Hepatic stellate cell (primary cell): ENCODE measurements at places on chromosomes 6 and 20.

GRCh38 chr20:55515832-55516231, 489.5 kb downstream of the CBLN4 start:
- DNase-seq: no peak

DNA sequence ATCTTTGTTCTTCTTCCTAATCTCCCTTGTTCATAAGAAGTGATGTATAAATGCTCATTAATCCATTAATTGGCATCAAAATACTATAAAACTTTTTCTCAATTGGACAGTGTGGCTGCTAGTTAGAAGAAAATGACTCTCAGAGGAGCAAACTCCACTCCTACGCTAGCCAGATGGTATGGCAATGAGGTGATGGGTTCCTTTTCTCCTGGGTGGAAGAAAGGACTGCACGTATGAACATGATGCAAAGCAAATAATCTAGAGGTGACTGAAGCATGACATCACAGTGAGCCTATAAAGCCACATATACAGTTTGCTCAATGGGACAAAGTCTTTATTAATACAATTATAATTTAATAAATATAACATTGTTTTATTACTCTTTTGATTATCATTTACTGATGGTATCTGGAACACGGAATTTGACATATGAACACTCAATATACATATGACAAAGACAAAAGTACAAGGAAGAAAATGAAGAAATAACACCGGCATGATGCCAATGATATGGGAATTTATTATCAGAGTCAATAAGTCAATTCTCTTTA, 46.4 kb upstream of the FAM83B start:
- DNase-seq: no peak

DNA sequence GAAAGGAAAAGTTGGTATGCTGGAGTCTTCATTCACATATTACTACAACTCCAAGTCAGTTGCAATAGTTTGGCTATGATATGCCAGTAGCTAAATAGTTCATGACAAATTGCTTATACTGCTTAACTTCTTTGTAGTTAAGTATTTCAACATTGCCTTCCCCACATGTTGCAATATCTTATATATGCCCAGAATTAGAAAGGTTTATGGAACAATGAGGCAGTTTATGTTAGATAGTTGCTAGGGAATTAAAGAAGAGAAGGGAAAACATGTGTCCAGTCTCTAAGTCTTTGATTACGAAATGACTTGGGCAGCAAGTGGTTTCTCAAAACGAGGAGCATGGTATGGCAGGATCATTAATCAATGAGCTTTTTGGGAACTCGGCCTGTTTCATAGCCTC, 145.8 kb downstream of the PLCB4 start:
- no peak for DNase-seq

GRCh38 chr6:113392551-113393055, 464.5 kb upstream of the MARCKS start:
- no peak for DNase-seq

GRCh38 chr20:51745804-51746203, 22.4 kb downstream of the ATP9A start:
- no peak for DNase-seq

- DNase-seq: no peak
These were observed 256.1 kb upstream of the KCNQ5 start for GRCh38 chr6:72365773-72366172.

- no peak for DNase-seq
These were observed 11.2 kb downstream of the NEU1 start for GRCh38 chr6:31851485-31851832.

DNA sequence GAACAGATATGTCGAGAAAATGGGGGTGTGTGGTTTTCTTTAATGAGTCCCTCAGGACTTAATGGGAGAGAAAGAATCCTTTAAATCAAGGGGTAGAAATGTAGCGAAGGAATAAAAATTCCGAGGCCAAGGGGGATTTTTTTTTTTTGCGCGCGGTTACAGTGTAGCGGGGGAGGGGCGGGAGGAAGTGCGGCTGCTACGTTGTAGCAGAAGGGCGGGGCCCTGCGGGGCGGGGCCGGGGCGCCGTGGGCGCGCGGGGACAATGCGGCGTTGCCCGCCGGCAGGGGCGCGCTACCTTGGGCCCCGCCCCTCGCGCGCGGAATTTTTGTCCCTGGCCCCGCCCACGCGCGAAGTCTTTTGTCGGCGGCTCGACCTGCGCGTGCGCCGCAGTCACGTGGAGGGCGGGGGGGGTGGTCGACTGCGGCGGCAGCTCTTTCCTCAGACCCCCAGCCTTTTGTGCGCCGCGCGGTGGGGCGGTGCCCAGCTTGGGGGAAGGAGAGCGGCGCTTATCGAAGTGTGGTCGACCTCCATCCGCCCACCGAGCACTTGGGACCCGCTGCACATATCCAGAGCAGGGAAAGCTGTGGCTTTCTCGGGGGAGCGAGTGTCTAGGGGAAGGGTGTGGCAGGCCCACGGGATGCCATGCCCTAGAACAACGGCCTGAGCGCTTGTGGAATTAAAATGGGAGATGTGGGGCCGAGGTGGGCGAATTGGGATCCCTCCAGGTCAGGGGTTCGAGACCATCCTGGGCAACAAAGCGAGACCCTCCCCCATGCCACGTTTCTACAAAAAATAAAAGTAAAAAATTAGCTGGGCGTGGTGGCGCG, 1.3 kb downstream of the TUBB start:
- peak; percentile 83 for DNase-seq

- no peak for DNase-seq
These were observed 52.5 kb downstream of the MAFB start for GRCh38 chr20:40636486-40636885.

GRCh38 chr6:119334535-119335264, 14.9 kb downstream of the MAN1A1 start:
- DNase-seq: no peak

GRCh38 chr6:133551847-133552341, 310.7 kb downstream of the EYA4 start:
- DNase-seq: peak; percentile 67

GRCh38 chr20:56925831-56926170, 296.7 kb downstream of the TFAP2C start:
- no peak for DNase-seq

DNA sequence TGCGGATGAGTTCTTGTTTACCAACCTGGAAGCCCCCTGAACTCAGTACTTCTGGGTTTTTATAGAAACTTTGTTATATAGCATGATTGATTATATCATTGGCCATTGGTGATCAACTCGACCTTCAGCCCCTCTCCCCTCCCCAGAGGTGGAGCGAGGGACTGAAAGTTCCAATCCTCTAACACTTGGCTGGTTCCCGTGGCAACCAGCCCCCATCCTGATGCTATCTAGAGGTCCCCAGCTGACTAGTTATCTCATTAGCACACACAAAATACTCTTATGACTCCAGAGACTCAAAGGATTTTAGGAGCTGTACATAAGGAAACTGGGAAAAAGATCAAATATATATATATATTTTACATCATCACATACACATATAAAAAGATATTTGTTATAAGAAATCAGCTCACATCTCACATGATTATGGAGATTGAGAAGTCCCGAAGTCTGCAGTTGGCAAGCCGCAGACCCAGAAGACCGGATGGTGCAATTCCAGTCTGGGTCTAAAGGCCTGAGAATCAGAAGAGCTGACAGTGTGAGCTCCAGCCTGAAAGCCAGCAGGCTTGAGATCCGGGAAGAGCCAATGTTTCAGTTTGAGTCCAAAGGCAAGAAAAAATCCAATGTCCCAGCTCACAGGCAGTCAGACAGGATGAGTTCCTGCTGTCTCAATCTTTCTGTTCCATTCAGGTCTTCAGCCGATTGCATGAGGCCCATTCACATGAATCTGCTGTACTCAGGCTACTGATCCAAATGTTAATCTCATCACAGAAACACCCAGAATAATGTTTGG, 179.3 kb upstream of the DTNBP1 start:
- DNase-seq: no peak

DNA sequence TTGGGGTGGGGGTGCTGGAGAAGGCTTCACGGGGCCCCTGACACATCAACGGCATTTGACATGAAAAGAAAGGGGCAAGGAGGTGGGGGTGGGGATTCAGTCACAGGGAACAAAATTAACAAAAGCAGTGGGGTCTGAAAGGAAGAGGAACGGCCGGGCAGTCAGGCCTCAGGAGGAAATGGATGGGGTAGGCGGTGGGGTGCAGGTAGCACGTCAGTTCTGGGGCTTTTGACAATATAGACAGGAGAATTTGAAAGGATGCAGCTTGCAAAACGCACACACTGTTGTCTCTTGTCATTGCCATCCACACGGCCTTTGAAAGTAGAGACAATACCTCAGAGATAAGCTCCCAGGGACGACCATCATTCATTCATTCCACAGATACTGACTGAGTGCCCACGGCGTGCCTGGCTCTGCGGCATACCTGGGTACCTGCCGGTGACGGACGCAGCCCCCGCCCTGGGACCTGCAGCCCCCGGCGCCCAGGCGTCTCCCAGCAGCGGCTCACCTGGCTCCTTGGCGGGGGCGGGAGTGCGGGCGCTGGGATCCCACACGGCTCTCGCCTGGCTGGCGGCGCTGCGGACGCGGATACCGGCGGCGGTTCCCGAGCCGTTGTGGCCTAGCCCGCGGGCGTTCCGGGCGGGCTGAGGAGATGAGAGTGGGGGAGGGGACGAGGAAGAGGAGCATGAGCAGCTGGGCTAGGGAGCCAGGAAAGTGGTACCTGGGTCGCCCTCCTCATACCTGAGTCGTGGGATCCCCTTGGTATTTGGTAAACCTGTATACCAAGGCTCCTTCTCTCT, at the start of gene SLC26A8:
Gene SLC26A8, minus strand, starts transcription at position 646 of the 800 bp plus-strand sequence. CDS start 4,934 bp downstream, outside the sequence.
- no peak for DNase-seq

- no peak for DNase-seq
These were observed 5.3 kb downstream of the TP53TG5 start for GRCh38 chr20:45372646-45373352.

DNA sequence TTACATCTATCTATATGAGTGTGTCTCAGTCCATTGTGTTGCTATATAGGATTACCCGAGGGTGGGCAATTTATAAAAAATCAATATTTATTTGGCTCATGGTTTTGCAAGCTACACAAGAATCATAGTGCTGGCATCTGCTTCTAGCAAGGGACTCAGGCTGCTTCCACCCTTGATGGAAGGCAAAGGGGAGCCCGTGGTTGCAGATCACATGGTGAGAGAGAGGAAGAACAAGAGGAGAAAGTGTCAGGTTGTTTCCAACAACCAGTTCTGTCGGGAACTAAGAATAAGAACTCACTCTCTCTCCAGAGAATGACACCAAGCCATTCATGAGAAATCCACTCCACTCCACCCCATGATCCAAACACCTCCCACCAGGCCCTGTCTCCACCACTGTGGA, 48.2 kb upstream of the TENT5A start:
- no peak for DNase-seq

DNA sequence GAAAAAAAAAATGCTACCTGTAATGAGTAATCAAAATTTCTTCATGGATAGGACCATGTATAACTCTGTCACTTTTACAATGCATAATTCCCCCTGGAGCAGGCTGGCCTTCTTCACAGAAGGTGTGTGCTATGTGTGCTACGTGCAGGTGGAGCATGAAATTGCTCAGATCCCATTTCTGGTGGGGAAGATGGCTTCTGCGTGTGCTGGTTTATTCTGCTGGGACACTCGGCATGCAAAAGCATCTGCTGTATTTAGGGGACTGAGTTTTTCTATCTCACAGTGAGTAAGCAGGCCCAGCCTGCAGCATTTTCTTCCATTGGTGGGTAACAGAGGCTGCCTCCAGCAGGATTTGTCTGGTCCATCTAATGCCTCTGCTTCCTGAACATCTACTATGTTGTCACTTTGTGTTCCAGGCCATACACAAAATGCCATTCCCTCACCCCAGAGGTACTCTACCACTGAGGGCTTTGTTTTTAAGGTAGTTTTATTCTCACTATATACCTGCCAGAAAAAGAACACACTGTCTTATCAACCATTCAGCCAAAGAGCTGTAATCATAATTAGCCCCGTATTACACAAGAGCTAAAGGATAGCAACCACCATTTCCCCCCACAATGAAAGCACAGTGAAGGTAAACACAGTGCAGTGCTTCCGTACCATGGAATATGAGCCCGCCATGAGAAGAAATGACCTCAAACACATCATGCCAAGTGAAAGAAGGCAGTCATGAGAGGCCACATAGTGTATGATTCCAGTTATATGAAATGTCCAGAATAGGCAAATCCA, 62.4 kb downstream of the SYNDIG1 start:
- DNase-seq: no peak

DNA sequence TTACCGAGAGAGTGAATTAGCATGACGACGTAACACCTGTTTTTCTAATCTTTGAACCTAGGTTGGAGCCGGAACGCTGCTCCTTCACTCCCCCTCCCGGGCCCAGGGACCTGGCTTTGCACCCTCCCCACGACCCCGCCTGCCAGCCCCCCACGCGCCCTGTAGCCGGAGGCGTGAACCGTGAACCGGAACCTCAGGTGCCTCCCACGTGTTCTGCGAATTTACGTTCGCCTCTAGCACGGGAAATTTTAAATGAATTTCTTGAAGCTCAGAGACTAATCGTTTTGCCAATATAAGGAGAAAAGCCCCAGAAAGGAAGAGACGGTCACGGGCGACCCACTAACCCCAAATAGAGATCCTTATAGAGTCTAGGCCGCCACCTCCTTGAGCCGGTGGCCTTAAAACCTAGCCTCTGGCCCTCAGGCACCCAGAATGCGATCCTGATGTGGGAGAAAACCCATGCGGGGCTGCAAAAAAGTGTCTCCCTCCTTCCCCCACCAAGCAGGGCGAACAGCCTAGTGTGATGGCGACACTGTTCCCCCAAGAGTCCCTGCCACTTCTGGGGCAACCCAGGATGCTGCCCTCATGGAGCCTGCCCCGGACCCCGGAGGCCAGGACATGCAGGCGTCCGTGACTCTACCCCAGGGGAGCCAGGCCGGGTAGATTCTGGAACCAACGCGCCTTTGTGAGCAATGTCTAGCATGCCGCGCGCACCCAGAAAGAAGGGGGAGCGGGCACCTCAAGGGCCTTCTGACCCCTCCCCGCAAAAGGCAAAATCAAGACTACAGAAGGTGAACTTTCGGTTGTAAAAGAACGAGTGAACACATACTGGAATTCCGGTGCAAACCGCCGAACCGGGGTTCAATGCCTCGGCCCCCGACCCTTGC, 2.7 kb upstream of the SIM1 start:
- no peak for DNase-seq

- DNase-seq: no peak
These were observed 6.8 kb downstream of the SLC17A9 start for GRCh38 chr20:62959101-62959971.

GRCh38 chr20:44053046-44053445, 133.9 kb downstream of the JPH2 start:
- DNase-seq: no peak

- DNase-seq: no peak
These were observed 117.2 kb downstream of the LCA5 start for GRCh38 chr6:79420054-79420453.

DNA sequence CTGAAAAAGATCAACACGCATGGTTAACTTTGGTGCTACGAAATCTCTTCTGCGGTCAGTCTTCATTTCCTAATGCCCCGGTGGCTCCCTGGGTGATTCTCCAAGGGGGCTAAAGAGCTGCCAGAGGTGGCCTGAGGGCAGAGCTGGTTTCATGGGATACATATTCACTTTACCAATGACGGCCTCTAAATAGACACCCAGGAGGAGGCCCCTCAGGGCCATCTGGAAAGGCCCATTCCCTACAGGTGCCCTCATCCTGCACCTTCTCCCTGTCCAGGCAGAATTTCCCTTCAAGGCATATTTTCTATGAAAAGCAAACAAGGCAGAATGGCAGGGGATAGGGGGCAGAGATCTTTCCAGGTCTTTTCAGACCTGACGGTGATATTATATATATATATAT, 12.5 kb downstream of the BNIP5 start:
- no peak for DNase-seq
